DND-41 (cell line): ENCODE measurements at places on chromosomes 2 and 18.

DNA sequence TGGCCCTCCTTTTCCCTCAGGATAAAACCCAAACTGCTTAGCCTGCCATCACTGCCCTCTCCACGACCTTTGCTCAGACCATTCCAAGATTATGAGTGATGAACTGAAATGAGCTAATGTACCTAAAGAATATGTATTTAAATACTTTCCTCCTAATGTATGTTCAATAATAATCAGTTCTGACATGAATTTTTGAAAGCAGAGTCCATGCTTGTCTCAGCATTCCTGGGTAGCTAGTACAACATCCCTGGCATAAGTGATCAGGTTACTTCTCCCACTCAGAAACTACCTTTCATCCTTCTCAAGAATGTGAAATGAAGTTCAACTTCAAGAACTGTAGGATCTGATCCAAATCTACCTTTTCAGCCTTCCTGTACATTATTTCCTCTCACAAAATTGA is 103.6 kb downstream of the UNC80 start:
- no peak overlapping the region for H3K4me3 ChIP-seq
- H3K27me3 ChIP-seq = no peaks in the 10 kb centered on the region
- no peaks in the 10 kb centered on the region for H3K4me1 ChIP-seq
- DNase-seq = no peak

- H3K4me3 ChIP-seq = no peak overlapping the region
- no peaks in the 10 kb centered on the region for H3K27me3 ChIP-seq
- H3K36me3 ChIP-seq = no peaks in the 10 kb centered on the region
These were observed 312.1 kb upstream of the MYT1L start for GRCh38 chr2:2642906-2643890.

- no peaks in the 10 kb centered on the region for H3K36me3 ChIP-seq
- H3K27ac ChIP-seq = no peak overlapping the region
- H3K27me3 ChIP-seq = peaks cover 35% of the 10 kb centered on the region
- no peak overlapping the region for H3K4me3 ChIP-seq
- no peak for DNase-seq
- H3K4me1 ChIP-seq = peaks cover 11% of the 10 kb centered on the region
These were observed 1.4 kb upstream of the SH3RF3 start for GRCh38 chr2:109127556-109127955.

GRCh38 chr2:191499874-191500565 is 177.9 kb upstream of the NABP1 start:
- no peaks in the 10 kb centered on the region for H3K36me3 ChIP-seq
- H3K4me3 ChIP-seq = no peak overlapping the region
- no peaks in the 10 kb centered on the region for H3K27me3 ChIP-seq
- H3K27ac ChIP-seq = no peak overlapping the region
- DNase-seq = no peak
- H3K4me1 ChIP-seq = no peaks in the 10 kb centered on the region
